ENCODE measurements at places on chromosomes 11 and 22.

DNA sequence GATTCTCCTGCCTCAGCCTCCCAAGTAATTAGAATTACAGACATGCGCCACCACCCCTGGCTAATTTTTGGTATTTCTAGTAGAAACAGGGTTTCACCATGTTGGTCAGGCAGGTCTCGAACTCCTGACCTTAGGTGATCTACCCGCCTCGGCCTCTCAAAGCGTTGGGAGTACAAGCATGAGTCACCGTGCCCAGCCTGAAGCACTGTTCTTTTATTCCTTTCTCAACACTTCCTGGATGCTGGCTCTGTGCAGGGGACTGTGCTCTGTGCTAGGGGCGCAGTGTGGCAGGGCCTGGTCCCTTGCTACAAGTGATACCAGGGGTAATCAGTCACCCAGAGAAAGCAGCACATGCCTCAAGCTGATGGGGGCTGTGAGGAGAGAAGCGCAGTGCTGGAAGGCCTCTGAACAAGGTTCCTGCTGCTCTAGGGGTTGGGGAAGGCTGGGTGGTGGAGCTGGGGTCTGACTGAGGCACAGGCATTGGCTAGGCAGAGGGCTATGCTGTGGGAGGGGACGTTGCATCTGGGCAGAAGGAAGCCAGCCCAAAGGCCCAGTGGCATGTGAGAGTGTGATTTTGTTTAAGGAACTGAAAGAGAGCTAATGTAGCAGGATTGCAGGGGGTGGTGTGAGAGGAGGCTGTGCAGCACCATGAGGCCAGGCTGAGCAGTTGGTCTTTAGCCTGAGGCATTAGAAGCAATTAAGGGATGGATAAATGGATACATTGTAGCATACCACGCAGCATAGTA is 42.5 kb downstream of the CABIN1 start:
- no peak for DNase-seq

GRCh38 chr22:19488884-19489843 is 9.4 kb downstream of the CDC45 start:
- no peak for DNase-seq

DNA sequence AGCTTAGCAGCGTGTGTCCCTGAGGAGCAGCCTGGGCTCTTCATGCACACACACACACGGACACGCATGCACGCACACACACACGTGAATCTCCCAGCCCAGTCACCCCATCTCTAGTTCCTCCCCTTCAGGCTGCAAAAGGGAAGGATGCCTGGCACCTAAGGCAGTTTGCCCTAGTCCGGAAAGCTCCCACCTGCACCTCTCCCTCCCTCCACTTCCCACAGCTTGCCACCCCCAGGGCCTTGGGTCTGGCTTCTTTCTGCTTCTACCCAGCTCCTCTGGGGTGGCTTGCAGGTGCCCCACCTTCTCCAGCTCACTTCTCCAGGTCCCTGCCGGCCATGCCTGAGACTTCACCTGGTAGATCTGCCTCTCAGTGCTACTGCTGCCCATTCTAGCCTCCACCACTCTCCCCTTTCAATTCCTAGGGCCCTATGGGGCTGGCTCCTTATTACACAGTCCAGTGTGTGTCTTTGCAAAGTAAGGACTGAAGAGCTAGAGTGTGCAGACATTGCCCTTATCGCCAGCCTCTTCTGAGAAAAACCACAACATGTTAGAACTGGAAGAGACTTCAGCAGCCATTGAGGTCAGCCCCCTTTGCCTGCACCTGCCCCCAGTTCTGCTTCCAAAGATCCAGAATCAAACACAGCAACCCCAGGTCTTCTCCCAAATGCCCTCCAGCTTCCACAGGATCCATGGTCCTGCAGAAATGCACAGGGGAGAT is 33.5 kb upstream of the CHST1 start:
- no peak for DNase-seq

DNA sequence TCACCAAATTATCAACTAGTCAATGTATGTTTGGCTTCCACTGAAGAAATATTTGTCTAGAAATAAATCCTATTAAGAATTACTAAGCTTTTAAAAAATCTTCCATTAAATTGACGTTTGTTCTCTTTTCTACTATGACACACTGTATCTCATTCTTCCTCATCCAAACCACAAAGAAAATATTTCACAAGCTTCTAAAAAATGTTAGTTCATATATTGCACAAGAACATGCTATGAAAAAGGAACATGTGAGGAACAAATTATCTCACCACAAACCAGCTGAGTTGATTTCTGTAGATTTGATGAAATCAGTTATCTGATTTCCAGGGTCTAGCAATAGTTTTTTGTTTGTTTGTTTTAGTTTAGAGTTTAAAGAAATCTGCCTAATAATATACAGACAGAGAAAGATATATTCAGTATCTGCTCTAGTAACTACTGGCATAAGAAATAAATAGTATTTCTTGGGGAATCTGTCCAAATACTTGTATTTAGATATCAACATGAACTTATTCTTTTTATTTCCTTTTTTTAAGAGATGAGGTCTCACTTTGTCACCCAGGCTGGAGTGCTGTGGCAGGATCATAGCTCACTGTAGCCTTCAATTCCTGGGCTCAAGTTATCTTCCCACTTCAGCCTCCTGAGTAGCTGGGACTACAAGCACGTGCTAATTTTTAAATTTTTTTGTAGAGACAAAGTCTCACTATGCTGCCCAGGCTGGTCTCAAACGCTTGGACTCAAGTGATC is 161.7 kb downstream of the ATG16L2 start:
- DNase-seq, result no peak

DNA sequence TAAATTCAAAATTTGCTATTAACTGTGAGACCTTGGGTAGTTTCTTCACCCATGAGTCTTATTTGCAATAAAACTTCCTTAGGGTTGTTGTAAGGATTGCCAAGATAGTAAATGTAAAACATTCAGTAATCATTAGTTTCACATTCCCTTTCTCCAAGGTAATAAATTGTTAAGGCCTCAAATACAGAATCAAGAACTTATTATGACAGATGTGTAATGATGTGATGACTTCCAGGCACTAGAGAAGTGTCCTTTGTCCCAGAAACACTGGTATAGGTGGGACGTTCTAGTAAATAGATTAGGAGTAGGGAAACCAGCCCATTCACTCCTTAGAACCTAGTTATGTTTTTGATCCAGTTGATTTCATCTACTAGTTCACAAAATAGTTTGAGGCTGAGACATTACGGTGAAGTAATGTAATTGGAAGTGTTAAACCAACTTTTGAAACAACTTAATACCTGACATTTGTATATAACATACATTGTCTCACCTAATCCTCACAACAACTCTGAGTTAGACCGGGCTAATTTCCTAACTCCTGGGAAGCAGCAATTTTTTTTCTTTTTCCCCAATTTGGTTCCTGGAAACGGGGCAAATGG is 25.5 kb downstream of the CTNND1 start:
- DNase-seq, result no peak

DNA sequence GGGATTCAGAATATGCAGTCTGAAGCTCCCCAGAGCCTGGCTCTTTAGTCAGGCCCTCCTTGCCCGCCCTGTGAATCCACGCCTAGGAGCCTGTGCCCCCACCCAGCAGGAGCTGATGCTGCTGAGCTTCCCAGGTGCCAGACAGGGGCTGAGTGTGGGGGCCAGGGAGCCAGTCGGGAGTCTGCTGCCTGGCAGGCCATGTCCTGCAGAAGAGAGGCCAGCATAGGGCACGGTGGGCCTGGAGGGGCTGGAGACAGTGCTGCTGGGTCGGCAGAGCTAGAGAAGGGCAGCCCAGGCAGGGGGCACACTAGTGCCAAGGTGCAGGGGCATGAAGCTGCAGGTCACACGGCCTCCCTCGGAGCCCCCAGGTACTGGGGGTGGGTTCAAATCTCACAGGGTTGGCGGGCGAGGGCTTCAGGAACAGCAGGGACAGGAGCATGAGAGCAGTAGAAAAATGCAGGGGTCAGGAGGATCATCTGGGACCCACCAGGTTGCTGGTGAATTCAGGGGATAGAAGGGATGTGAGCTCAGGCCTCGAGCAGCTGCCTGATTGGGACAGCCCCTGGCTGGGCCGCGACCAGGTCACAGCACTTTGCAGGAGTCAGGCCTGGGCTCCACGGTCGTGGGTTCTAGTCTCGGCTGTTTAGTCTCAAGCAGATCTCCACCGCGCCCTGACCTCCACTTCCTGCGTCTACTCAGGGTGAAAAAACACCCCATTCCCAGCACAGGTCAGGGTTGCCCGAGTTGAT is 4.1 kb upstream of the SEPTIN5 start:
- no peak for DNase-seq

- no peak for DNase-seq
Measured at GRCh38 chr22:27686534-27686933, 115.0 kb downstream of the MN1 start.

GRCh38 chr11:73018856-73019255 is 123.3 kb downstream of the FCHSD2 start:
- no peak for DNase-seq

DNA sequence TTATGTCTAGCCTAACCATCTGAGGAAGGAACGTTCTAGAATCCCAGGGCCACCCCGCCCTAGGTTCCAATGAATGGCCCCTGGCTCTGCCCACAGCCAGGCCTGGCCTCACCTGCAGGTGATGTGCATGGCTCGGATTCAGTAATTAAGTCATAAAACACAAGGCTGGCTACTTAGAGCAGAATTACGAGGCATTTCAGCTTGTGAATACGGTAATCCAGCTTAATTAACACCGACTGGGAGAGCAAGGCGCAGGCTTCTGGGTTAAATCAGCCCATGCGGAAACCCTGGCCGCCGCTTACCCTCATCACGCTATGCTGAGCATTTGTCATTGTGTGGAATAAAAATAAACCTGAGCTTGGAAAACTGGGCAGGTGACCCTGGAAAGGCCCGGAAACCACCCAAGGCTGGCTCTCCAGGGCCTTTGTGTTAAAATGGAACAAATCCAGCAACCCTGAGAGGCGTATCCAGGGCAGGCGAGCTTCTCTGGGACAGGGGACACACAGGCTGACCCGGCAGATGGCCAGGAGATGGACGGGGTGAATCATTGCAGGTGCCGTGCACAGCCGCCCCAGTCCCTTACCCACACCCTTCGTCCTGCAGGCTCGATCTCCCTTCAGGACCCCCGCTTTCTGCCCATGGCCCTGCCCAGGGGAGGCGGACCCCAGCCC is 220.2 kb downstream of the CTTN start:
- DNase-seq, result no peak

DNA sequence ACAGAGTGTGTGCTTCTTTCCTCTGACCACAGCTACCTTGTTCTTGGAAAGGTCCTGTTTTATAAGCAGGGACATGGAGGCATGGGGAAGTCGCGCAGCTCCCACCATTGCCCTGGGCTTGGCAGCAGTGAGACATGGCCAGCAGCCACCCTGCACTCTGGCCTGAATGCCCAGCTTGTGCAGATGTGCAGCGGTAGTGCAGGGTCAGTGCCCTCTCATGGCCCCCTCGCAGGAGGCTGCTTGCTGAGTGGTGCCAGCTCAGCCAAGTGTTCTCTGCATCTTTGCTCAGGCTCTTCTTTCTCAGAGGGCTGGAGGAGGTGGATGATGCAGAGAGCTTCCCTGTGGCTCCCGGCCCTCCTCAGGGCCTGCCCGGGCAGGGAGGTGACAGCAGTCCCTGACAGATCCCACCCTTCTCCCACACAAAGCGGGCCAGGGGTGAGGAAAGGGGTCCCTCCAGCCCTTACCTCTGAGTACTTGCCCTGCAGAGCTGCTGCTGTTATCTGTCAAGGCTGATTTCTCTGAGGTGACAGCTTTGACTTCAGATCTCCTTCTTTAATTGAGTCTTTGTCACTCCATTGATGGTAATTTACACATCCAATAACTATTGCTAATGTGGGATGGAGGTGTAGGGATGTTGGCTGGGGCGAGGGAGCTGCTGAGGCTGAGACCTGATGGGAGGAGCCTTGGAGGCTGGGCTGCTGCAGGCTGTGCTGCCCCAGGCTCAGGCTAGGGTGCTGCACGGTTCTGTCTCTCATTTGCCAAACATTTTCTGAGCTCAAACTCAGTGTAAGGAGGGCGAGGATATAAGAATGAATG is 47.4 kb upstream of the B3GAT1 start:
- DNase-seq, result no peak

- no peak for DNase-seq
Measured at GRCh38 chr11:14255238-14255534, 103.8 kb downstream of the RRAS2 start.

- no peak for DNase-seq
Measured at GRCh38 chr22:43812890-43813289, 785 bp upstream of the EFCAB6 start.

Measured in T-helper 2 cell (primary cell).